ENCODE measurements at places on chromosomes 3 and 15.

DNA sequence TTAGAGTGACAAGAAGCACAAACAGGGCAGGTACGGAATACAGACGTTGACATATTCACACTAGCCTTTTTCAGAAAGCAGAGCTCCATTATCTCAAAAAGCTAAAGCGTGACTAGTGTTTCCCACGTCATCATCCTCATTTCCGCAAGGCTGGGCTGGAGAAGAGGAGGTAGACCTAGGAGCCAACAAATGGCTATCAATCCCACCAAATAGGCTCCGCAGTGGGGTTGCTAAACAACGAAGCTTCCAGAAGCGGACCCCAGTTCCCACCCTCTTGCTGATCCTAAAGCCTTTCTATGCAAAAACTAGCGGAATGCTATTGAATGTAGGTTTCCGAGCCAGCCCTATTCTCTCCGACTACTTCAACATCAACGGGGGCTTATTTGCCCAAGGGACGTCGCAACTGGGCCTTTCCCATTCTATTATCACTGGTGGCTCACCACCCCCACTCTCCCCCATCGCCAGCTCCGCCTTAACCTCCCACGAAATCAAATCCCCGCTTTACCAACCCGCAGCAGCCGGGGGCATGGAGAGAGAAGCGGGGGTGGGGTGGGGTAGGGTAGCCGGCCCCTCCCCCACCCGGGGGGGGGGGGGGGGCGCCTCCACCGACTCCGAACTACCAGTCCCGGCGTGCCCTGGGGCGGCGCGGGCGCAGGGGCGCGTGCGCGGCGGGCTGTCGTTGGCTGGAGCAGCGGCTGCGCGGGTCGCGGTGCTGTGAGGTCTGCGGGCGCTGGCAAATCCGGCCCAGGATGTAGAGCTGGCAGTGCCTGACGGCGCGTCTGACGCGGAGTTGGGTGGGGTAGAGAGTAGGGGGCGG, at the start of gene MORF4L1:
MORF4L1 (plus strand) TSS at position 736 of the 817 bp plus-strand sequence. CDS start 128 bp downstream, outside the sequence.
- DNase-seq, result peak; percentile 96

GRCh38 chr3:44984335-44984734, 8.3 kb downstream of the EXOSC7 start:
- no peak for DNase-seq

GRCh38 chr3:97882975-97883598, 61.3 kb downstream of the CRYBG3 start:
- peak; percentile 86 for DNase-seq

DNA sequence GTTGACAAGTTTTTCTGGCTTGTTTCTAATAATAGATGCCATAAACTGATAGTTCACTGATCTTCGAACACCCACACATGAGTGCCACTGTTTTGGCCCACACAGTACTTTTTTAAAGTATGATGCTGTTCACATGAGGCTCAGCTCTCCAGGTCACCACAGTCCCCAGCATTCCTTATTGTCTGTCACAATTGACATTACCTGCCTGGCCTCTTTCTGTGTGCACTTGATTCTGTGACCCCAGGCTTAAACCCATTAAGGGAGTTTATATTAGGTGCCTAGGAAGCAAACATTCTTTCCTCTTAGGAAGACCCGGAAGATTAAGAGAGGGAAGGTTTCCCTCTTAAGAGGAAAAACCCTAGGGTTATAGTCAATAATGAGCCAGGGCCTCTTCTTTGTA, 24.2 kb upstream of the LRRFIP2 start:
- no peak for DNase-seq

DNA sequence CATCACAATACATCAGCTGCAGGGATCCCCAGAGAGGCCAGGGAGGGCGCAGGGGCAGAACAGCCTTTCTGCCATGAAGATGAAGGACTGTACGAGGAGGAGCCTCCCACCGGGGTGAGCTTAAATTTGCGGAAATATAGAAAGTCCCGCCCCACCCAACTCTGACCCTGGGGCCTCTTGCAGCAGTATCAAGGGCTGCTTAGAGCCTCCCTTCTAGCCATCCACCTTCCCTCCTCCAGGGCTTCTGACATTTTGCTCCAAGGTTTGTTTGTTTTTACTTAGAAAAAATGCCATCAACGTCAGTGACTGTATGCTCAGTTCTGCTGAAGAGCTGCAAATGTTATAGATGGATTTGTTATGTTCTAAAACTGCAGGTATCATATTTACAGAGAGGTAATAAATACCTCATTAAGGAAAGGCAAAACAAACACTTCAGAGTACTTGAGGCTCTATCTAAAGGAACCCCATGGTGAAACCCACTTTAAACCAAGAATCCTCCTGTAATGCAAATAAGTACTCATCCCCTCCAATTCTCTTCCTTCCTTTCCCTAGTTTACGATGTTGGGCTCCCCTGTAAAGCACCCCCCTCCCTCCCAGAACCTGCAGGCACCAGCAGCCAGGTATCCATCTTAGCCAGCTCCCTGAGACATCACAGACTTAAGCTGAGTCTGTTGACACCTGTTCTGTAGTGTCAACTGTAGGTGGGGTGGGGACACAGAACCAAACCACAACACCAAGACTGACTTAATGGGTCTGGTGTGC, 30.5 kb downstream of the RFTN1 start:
- DNase-seq, result no peak
